ENCODE measurements at places on chromosomes 11 and 22. TPM values are rescaled to one million over a fixed set of nuclear protein-coding genes. Genes with fewer than 3 reads are reported as not detected.

Gene POU2F3
- polyA plus RNA-seq = 2.0 TPM

Gene C22orf15
- polyA plus RNA-seq = 1.3 TPM

Gene OR52B4
- polyA plus RNA-seq = 0.02 TPM

Gene TRIM49D2
- polyA plus RNA-seq = 0.23 TPM

Gene P2RX3
- 0.02 TPM for polyA plus RNA-seq

Gene LRRC55
- polyA plus RNA-seq = 0.25 TPM

Gene IL17REL
- polyA plus RNA-seq = 2.4 TPM

Gene LRRC10B
- 2.7 TPM for polyA plus RNA-seq

Gene HBE1
- 1.8 TPM for polyA plus RNA-seq

Gene SMC1B
- polyA plus RNA-seq = 0.11 TPM

Gene CCDC89
- polyA plus RNA-seq = 0.78 TPM

Gene C11orf65
- 1.4 TPM for polyA plus RNA-seq

Gene MICAL2
- polyA plus RNA-seq = 17.3 TPM

Gene MAP6
- 1.3 TPM for polyA plus RNA-seq

Gene MS4A6A
- polyA plus RNA-seq = 174 TPM

Gene SYCE3
- polyA plus RNA-seq = 1.1 TPM

Gene RNF215
- 11.1 TPM for polyA plus RNA-seq

Gene SGSM1
- 0.71 TPM for polyA plus RNA-seq

Gene MMP11
- polyA plus RNA-seq = 3.8 TPM

Gene FERMT3
- polyA plus RNA-seq = 91.0 TPM

Gene GSC2
- not detected for polyA plus RNA-seq

Gene USP35
- 13.1 TPM for polyA plus RNA-seq

Gene SEC14L6
- polyA plus RNA-seq = 0.39 TPM

Gene OR9Q2
- polyA plus RNA-seq = not detected

Gene NOX4
- polyA plus RNA-seq = 6.8 TPM

Gene ROBO4
- polyA plus RNA-seq = 3.7 TPM

Gene USP2
- 1.2 TPM for polyA plus RNA-seq

Gene NAT10
- polyA plus RNA-seq = 31.1 TPM

Gene BET1L
- 27.7 TPM for polyA plus RNA-seq

Gene DBX1
- polyA plus RNA-seq = not detected

Gene BAIAP2L2
- polyA plus RNA-seq = 3.5 TPM

Gene TMEM151A
- polyA plus RNA-seq = 0.02 TPM

Gene MN1
- polyA plus RNA-seq = 1.4 TPM

Gene ANKRD13D
- polyA plus RNA-seq = 99.1 TPM

Gene GRK3
- polyA plus RNA-seq = 8.4 TPM

Gene NNMT
- polyA plus RNA-seq = 351 TPM

Gene MRGPRX4
- polyA plus RNA-seq = 0.07 TPM

Gene SLC1A2
- 0.71 TPM for polyA plus RNA-seq

Gene KDELR3
- polyA plus RNA-seq = 1.9 TPM

Gene DDTL
- 3.1 TPM for polyA plus RNA-seq

Gene APOA5
- polyA plus RNA-seq = 0.07 TPM

Gene INS
- 2.4 TPM for polyA plus RNA-seq

Gene LINC01488
- polyA plus RNA-seq = 0.07 TPM

Gene MCM5
- 27.1 TPM for polyA plus RNA-seq

Data from thymus (tissue), 14 donors.